ENCODE measurements at places on chromosomes 13 and 19.

GRCh38 chr13:102237230-102237629 lies 164.6 kb downstream of the FGF14 start:
- DNase-seq: no peak

GRCh38 chr13:43272851-43273250 lies 249.5 kb downstream of the DNAJC15 start:
- no peak for DNase-seq

DNA sequence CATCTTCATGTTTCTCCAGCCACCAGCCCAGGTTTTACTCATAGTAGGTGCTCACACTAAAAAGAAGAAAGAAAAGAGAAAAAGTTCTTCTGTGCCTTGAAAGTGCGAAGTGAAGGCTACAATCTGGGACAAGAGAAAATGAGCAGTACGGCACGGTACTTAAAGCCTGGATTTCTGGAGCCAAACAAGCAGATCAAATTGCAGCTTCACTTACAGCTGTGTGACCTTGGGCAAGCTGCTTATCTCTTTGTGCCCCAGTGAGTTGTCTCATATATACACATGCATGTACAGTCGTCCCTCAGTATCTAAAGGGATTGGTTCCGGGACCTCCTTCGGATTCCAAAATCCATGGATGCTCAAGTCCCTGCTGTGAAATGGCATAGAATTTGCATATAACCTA lies 41.8 kb downstream of the GSX1 start:
- no peak for DNase-seq

GRCh38 chr13:74487091-74487722 lies 353.0 kb upstream of the KLF12 start:
- DNase-seq: peak; percentile 1

GRCh38 chr19:7657131-7657751 lies 11.6 kb upstream of the RETN start:
- no peak for DNase-seq

DNA sequence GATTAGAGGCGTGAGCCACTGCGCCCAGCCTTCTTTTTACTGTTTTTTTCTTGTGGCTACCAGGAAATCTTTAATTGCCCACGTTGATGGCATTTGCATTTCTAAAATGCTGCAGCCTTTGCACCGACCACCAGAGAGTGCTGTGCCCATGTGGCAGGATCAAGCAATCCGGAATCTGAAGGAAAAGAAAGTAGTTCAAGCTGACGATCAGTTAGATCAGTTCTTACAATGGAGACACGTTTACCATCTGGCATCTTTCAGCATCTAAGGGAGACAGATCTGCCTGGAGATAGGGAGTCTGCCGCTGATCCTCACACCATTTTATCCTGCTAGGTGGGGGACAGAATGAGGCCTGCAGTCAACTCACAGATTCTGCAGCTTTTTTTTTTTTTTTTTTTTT lies 19.9 kb downstream of the TINCR start:
- DNase-seq: peak; percentile 32

DNA sequence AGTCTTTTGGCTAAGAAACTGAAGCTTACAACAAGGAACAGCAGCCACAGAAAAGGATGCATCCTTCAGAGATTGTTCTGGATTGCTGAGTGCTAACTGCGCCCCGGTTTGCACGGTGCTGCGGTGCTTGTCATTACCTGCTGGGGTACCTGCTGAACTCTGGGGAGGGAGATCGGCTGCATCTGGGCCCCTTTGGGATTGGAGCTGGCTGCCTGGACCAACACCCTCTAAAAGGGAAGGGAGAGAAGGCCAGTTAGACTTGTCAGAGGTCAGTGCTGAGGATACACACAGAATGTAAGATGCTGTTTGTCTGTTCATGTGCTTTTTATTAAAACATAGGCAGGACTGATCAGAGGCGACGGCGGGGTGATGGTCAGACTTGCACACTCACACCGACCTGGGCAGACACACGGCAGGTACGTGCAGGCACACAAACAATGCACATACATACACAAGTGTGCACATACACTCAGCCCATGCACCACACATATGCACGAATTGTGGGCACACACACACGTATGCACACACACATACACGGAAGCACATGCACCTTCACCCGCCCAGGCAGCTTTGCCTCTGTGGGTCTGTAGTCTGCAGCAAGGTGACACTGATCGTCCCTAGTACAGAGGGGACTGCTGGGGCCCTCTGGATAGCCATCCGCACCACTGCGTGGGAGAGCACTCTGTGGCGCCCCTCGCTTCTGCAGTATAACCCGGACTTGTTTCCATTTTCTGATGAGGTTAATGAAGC lies 66.1 kb downstream of the RFX2 start:
- DNase-seq: no peak

DNA sequence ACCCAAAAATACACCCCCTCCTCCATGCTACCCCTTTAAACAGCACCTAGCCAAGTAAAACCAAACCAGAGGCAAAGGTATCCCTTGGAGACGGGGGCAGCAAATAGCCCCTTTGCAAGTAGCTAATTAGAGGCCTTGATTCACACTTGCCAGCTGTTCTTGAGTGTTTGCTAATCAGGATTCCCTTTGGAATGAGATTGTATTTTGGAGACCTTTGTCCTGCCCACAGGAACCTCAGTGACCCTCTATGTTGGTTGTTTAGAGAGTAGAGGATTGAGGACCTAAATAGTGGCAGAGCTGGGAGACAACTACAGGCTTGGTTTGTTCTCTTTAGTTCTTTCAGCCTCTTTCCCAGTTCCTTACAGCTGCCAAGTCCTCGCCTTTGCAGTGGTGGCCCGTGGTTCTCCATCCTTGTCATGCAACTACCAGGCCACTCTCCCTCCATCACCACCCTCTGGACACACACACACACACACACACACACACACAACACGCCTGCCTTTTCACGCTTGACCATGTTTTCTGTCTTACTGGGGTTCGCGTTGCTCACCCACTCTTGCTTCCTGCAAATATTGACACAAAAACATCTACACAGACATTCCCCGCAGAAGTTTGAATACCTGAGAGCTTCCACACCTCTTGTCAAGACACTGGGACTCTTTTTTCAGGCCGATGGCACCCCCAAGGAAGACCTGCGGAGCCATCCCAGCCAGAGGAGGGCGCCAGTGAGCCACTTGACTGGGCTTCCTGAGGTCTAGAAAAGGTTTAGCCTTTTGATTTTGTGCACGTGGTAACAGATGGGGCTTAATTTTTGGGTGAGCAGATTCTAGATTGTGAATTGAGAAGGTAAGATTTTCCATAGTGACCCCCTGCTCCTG lies 80.0 kb upstream of the GPR183 start:
- DNase-seq: no peak

- no peak for DNase-seq
Observed at GRCh38 chr19:16914421-16914820, 25.6 kb downstream of the F2RL3 start.

Measured in fibroblast of skin of right quadriceps (primary cell).